ENCODE measurements at places on chromosomes 12 and 14.

- no peak for DNase-seq
Observed at GRCh38 chr12:112420740-112421139, 2.0 kb downstream of the PTPN11 start.

DNA sequence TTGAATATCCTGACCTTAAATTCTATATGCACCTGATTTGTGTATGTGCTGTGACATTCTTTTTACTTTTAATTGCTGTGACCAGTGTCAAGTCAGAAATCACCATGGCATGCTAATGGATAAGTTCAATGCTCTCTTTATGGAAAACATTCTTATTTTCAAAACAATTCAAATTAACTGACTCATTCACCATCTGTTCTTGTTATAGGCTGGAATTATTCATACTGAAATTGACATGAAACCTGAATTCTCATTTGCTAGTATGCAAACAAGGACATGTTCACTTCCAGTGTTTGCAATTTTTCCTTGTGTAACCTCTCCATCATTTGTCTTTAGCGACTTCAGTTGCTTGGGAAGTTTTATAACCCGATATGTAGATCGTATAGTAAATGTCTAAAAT lies at the start of gene TAS2R30:
TSS of gene TAS2R30 (minus strand) at position 340 of the 400 bp plus-strand sequence. CDS start 400 bp downstream, outside the sequence.
- DNase-seq = no peak

GRCh38 chr12:26212988-26213387 lies 17.6 kb downstream of the SSPN start:
- DNase-seq = no peak

GRCh38 chr14:24408764-24409163 lies 10.0 kb downstream of the NYNRIN start:
- no peak for DNase-seq

DNA sequence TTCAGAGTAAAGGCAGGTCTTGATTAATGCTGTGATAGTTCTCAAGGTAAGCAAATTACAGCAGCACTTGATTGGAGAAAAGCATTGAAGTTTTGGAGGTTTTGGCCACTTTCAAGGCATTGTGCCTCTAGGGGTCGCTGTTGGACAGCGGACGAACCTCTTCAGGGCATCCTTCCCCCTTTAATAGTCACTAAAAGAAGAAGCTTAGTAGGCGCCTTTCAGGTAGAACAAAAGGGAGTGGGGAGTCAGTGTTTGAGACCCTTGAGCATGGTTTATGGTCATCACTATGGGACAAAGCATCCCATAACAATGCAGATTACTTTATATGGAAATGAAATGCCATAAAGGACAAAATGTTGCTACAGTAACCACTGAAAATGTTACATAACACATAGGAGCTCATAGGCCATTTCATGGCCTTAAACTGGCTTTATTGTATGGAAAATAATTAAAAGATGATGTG lies 199.5 kb upstream of the DCN start:
- DNase-seq = peak; percentile 72

- no peak for DNase-seq
Observed at GRCh38 chr14:57732463-57733285, 133.2 kb downstream of the SLC35F4 start.

- no peak for DNase-seq
Observed at GRCh38 chr14:92109490-92109889, 3.1 kb upstream of the ATXN3 start.

DNA sequence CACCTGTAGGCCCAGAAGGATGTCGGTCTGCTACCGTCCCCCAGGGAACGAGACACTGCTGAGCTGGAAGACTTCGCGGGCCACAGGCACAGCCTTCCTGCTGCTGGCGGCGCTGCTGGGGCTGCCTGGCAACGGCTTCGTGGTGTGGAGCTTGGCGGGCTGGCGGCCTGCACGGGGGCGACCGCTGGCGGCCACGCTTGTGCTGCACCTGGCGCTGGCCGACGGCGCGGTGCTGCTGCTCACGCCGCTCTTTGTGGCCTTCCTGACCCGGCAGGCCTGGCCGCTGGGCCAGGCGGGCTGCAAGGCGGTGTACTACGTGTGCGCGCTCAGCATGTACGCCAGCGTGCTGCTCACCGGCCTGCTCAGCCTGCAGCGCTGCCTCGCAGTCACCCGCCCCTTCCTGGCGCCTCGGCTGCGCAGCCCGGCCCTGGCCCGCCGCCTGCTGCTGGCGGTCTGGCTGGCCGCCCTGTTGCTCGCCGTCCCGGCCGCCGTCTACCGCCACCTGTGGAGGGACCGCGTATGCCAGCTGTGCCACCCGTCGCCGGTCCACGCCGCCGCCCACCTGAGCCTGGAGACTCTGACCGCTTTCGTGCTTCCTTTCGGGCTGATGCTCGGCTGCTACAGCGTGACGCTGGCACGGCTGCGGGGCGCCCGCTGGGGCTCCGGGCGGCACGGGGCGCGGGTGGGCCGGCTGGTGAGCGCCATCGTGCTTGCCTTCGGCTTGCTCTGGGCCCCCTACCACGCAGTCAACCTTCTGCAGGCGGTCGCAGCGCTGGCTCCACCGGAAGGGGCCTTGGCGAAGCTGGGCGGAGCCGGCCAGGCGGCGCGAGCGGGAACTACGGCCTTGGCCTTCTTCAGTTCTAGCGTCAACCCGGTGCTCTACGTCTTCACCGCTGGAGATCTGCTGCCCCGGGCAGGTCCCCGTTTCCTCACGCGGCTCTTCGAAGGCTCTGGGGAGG lies at the start of gene LTB4R:
TSS of gene LTB4R (plus strand) at position 857 of the 959 bp plus-strand sequence. CDS start 4,150 bp downstream, outside the sequence.
- DNase-seq = peak; percentile 61

DNA sequence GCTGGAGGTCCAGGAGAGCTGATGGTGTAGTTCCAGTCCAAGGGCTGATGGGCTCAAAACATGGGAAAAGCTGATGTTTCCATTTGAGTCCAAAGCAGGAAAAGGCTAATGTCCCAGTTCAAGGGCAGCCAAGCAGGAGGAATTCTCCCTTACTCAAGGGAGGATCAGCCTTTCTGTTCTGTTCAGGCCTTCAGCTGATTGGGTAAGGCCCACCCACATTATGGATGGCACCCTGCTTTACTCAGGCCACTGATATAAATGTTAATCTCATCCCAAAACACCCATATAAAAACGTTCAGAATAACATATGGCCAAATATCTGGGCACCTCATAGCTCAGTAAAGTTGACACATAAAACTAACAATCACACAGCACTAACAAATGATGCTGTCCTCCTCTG lies 64.1 kb downstream of the SAMD4A start:
- no peak for DNase-seq

DNA sequence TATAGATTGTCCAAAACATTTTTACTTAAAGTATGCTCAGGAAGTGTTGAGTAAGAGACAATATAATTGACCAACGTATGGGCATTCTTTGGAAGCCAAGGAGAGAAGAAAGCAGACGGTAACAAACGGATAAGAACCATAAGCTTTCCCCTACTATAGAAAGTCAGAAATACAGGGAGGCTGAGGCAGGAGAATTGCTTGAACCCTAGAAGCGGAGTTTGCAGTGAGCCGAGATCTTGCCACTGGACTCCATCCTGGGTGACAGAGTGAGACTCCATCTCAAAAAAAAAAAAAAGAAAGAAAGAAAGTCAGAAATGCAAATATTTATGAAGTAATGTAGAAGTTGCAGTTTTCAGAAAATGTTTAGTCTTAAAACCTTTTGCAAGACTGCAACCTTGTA lies 51.2 kb upstream of the PCED1B start:
- no peak for DNase-seq

DNA sequence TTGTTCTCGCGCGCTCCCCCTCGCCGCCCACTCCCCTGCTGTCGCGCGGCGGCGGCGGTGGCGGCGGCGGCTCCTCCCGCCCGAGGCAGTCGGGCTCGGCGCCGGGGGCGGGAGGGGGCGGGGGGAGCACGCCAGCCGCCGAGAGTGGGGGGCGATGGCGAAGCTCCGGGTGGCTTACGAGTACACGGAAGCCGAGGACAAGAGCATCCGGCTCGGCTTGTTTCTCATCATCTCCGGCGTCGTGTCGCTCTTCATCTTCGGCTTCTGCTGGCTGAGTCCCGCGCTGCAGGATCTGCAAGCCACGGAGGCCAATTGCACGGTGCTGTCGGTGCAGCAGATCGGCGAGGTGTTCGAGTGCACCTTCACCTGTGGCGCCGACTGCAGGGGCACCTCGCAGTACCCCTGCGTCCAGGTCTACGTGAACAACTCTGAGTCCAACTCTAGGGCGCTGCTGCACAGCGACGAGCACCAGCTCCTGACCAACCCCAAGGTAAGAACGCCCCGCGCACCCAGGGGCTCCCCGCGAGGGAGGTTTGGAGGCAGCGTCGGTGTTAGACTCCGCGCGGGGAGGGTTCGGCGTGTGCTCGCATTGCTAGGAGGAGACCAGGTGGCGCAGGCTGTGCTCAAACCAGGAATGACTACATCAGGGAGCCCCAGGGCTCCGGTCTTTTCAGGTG lies 629 bp downstream of the KCNMB4 start:
- DNase-seq = peak; percentile 49

- no peak for DNase-seq
Observed at GRCh38 chr12:89273525-89273924, 78.8 kb downstream of the DUSP6 start.

DNA sequence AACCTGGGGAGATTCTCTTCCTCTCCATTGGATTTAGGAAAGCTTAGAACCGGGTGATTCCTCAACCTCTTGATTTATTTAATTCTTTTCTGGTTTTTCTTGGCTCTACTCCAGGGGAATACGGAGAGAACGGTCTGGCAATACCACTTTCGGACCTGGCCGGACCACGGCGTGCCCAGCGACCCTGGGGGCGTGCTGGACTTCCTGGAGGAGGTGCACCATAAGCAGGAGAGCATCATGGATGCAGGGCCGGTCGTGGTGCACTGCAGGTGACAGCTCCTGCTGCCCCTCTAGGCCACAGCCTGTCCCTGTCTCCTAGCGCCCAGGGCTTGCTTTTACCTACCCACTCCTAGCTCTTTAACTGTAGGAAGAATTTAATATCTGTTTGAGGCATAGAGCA lies 67.6 kb downstream of the PTPN11 start:
- DNase-seq = no peak

GRCh38 chr12:112595410-112595809 lies 176.7 kb downstream of the PTPN11 start:
- DNase-seq = no peak

DNA sequence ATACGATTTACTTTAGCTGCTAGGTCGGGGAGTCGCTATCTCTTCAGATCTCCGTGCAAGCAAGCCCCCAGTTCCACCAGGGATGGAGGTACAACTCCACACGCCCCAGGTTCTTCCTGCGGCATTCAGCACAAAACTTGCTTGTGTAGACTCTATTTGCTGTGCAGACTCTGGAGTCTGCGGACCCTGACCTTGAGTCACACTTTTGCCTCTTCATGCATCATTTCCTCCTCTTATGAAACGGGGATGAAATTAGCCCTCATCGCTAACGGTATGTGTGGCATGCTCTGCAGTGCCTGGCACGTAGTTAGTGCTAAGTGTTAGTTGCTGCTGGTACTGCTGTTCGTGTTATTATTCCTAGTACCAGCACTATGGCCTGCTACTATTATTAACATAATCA lies 84.4 kb downstream of the TMEM132D start:
- no peak for DNase-seq

DNA sequence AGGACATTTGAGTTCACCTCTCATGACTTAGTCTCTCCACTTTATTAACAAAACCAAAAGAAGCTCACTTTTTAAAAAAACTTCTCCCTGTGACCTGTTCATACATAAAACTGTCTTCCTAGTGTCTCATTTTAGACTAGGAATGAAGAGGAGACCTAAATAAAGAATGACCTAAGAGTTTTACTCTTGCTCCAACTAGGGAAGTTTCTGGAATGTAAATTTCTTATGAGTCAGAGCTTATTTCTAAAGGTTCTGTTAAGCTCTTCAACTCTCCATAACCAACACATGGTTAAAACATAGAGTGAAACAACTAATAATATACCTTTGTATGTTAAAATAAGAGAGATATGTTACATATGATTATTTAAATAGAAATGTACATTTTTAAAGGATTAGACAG lies 369.8 kb downstream of the EMP1 start:
- no peak for DNase-seq

- DNase-seq = no peak
Observed at GRCh38 chr12:70008944-70009343, 183.9 kb downstream of the MYRFL start.

- DNase-seq = no peak
Observed at GRCh38 chr14:61501714-61502458, 180.5 kb downstream of the PRKCH start.

GRCh38 chr14:80239631-80240030 lies 28.3 kb upstream of the DIO2 start:
- DNase-seq = no peak

GRCh38 chr14:105207460-105207901 lies 26.4 kb upstream of the NUDT14 start:
- no peak for DNase-seq

- no peak for DNase-seq
Observed at GRCh38 chr12:6070472-6071257, 53.8 kb downstream of the VWF start.

- DNase-seq = no peak
Observed at GRCh38 chr14:77409131-77409533, 14.2 kb downstream of the NOXRED1 start.

- no peak for DNase-seq
Observed at GRCh38 chr12:77728018-77728417, 102.7 kb upstream of the NAV3 start.

DNA sequence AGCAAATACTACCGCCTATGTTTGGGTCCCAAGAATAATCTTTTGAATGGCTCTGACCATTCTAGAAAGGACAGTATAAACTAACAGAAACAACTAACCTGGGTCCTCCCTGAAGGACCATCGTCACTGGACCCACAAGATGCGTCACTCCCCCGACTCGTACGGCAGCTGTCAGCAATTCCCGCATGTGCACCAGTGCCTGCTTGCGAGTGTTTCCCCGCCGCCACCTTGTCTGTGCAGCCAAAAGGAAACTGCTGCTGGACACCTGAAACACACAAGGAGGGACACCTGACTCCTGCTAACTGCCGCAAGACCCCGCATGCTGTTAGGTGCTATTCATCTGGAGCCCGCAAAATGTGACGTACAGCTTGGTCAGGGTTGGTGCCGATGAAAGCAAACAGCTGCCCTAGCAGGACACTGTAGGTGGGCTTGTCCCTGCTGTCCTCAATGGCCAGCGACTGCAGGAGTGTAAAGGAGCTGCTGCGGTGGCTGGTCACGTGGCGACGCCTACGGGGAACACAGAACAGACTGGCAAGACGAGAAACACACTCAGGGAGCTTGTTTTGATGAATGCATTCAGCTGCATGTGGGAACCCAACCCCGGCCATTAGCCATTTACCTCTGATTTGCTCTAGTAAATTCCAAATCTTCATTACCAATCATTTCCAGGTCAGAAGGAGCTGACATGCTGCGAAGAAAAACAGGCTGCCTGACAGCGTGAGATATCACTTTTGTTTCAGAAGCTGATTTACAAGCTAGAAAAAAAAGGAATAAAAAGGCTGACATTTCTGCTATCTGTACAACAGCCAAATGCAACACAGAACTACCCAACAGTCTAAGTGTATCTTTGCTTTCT lies 118.1 kb downstream of the TRAFD1 start:
- DNase-seq = no peak

DNA sequence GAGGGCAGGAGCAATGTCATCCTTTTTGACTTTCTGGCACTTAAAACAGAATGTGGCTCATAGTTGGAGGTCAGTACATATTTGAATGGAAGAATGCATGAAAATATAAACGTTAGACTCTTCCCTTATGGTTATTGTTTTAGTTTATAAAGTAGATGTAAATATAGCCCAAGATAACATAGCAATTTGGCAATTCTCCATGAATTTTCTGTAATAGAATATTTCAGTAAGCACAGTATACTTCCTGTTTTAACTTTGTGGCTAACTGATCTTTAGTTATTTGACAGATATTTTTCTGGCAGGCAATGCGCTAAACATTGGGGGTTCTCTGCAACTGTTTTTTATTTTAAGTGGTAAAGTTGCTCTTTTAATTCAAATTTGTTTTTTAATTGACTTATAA lies 763.0 kb downstream of the NRXN3 start:
- DNase-seq = no peak

Measured in stimulated activated naive CD4-positive, alpha-beta T cell treated with Interleukin-2 at 50 U/mL for 16 hours (primary cell).